ENCODE measurements at places on chromosomes 2 and 18. TPM values are rescaled to one million over a fixed set of nuclear protein-coding genes. Genes with fewer than 3 reads are reported as not detected.

Gene FARSB
- total RNA-seq: 27.2 TPM

Gene MYO5B
- total RNA-seq: 1.4 TPM

Gene PRKAG3
- not detected for total RNA-seq

Gene SMAD4
- 79.3 TPM for total RNA-seq

Gene TPO
- not detected for total RNA-seq

Gene TSPYL6
- not detected for total RNA-seq

Gene BMP10
- total RNA-seq: not detected

DNA sequence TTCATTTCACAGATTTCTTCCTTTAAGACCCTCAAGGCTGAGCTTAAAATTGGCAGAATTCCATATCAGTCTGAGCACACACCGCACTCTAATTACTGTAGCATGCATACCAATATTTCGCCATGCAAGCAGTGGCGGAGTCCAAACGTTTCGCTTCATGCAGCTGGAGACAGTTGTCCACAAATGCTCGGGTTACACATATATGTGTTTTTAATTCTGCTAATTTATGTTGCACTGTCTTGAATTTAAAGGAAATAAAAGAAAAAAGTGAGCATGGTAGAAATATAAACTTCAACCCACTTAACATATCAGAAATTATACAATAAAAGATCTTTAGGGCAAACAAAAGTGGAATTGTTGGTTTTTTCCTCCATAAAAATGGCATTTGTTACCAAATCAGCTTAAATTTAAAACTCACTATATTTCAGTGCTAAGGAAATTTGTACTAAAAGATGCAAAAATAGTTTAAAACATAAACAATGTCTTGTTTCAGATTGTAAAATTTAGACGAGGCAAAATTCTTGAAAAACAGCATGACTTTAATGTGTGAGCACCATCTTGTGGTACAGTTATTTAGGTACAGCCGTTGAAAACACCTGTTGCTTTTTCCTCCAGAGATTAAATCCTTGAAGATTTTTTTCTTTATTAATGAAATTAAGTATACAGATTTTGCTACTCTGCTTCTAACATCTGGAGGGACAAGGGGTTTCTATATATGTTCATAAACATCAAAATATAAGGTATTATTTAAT, 24.1 kb upstream of the KANSL1L start:
- DNase-seq: peak; percentile 65

- no peak for DNase-seq
Observed at GRCh38 chr2:146221826-146222225, 1623.0 kb upstream of the ACVR2A start.

DNA sequence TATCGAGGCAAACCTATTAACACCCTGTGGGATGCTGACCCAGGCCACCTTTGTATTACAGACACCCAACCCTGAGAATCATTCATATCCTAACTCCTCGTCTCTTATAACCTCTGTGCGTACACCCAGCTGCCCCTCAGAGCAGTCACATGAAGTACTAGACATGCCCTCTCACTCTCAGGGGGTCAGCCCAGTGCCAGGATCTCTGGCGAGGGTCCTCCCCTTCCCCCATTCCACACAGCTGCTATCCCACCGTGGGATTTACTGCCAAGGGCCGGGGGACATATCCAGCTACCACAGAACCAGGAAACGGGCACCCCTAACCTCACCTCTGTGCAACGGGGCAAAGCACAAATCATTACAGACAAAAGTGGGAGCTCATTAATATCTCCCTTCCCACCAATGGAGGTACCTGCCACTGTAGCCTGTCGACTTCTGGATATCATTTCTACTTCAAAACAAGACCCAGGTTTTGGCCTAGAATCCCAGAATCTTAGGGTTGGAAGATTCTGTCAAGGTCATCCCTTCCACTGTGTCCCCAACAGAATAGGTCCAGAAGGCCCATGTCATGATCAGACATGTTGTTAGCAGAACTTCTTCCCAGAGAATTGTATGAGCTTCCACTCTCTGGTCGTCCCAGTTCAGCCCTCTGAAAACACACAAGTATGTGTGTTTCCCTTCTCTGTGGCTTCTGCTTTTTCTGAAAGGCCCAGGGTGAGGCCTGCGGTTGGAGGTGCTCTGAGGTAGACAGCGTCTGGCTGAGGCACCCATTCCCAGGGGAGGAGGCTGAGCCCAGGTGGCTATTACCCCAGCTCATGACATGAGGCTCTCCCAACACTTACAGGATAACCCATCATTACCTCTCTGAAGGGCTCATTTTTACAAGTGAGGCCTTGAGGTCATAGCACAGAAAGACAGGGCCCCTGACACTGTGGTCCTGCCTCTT, 1.7 kb downstream of the TMBIM1 start:
- DNase-seq: no peak

GRCh38 chr2:101823859-101824258, 126.4 kb downstream of the MAP4K4 start:
- no peak for DNase-seq

DNA sequence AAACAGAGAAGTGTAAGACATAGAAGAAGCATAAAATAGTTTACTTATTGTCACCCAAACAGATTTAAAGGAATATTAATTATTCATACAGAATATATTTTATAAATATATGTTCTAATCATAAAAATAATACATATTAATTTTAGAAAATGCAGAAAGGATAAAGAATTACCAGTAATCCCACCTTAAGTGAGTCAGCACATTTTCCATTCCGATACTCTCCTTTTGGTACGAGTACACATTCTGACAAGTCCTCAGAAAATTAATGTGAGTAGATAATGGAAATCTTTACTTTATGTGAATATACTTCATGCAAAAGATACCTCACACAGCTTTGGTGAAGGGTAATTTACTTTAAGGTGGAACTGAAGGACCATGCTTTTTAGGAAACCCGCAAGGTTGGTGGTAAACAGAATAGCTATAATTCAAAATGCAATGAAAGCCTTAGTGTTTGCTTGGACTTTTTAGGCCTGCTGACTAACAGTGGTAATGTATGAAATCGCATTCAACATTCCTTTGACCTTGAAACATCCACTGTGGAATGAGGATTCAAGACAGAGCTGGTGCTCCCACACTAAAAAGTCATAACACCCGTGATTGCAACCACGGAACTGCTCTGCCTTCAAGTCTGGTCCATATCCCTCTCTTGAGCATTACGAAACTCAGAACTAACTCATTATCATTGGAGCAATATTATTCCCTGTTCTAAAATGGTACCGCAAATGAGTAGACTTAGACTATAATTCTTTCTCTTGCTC, 28.1 kb upstream of the HTR2B start:
- DNase-seq: no peak

DNA sequence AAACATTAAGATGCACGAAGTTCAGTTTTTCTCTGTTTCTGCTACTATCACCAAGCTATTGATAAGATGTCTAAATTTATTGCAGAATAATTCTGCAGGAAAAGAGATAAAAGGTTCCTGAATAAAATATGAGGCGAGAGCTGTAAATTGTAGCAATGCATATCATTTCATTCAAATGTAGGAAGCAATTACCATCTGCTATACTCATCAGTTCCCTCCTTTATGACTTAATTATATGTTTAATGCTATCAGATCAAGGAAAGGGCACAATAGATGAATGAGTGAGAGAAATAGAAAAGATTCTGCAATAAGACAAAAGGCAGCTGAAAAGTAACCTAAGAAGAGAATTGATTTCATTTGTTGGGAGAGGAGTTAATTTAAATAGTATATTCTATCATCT, 108.2 kb upstream of the GALNT5 start:
- no peak for DNase-seq

DNA sequence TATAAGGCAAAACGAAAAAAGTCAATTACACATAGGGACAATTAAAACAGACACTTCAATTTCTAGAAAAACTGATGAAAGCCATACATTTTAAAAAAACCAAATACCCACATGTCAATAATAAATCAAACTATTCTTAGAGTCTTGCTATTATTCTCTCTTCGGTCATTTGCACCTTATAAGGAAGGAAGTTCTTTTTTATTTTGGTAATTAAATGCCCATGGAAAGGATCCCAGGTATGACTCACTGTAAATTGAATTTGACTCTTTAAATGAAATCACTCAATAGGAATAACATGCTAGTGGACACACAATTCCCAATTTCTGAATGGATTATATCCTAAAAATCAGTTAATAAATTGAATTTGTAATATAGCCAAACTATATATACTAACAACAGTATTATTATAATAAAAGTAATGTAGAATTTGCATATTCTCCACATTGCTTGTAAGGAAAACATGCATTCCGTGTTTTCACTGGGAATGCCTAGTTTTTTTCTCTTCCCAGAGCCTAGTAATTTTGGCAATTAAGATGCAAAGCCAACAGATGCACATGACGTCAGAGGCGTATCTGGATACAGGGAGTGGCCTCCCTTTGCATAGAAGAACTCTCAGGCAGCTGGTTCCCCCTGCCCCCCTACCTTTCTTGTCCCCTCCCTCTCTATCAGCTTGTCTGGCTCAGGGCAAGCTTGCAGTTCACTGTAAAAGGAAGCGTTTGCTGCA, 153.5 kb upstream of the PGAP1 start:
- peak; percentile 87 for DNase-seq

DNA sequence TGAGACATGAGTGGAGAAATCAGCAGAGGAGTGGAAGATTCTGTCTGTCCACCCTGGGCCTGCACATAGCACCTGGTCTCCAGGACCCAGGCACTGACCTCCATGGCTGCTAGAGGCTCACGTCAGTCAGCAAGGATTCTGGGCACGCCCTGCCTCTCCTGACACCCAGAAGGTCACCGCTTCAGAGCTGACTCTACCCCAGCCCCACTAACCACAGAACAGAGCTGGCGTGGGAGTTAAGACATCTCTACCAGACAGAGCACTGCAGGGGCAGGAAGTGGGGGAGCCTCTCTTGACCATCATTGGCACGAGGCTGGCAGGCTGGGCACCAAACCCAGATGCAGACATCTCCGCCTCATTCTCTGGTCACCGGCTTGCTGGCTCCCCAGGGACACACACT, 3.0 kb downstream of the ADCY3 start:
- DNase-seq: no peak

GRCh38 chr2:142678164-142678563, 199.3 kb upstream of the KYNU start:
- DNase-seq: no peak

GRCh38 chr2:217851191-217852020, 151.4 kb downstream of the TNS1 start:
- peak; percentile 18 for DNase-seq

GRCh38 chr2:55883357-55883756, 40.2 kb downstream of the EFEMP1 start:
- DNase-seq: peak; percentile 49

DNA sequence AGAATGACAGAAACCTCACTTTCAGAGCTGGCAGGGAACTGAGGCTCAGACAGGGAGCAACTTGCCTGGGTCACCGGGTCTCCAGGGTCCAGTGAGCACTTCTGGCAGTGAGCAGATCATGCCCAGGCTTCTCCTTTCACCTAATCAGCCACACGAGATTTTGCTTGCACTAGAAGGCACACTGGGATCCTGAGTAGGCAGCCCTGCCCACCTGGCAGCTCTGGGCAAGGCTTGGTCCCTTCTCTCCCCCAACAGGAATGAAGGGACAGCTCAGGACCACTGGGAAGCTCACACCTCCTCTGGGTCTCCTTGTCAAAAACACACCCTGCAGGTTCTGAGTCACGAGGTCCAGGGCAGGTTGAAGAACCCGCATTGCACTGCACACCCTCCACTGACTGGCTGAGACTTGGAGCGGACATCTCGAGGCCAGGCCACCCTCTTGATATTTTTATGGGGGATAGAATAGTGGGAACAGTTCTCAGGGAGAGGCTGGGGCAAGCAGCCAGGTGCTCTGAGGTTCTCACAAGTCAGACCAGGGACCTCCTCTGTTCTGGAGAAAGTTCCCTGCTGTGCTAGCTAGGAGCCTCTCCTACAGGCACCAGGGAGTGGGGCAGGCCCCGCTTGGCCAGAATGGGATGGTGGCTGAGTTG, 5.7 kb downstream of the MAL start:
- no peak for DNase-seq

GRCh38 chr2:33335516-33335915, 140.9 kb upstream of the RASGRP3 start:
- DNase-seq: no peak

- no peak for DNase-seq
Observed at GRCh38 chr2:162473986-162474385, 130.1 kb downstream of the GCA start.

DNA sequence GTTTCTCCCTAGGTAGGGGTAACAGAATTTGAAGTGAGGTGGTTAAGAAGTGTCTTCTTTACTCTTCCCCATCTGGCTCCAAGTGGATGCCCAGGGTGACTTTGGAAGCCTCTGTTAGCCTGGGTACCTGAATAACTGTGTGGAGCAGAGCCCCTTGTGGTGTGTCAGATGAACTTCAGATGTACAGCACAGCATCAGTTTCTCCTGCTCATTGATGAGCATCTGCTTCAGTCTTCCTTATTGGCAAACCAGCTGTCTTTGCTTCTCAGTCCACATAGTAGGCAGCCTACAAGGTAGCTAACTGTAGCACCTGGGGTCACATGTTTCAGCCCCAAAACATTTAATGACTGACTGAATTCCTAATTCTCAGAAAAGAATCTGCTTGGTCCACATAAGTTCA, 56.2 kb upstream of the ATP8B1 start:
- DNase-seq: peak; percentile 35

DNA sequence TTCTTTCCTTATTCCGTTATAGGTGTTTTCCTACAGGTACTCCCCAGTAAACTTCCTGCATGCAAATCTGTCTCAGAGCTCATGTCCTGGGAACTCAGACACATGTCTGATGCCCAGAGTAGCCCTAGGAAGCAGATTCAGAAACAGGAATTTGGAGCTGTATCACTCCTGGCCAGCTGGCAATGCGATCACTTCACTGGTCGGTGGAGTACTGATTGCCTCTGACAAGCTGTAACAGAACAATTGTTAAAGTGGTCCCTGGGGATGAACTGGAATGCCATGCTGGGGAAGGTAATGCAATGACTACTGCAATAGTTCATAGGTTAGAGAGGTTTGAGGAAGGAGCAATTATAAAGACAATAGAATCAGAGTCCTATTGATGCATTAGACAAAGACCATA, 131.6 kb upstream of the DOCK10 start:
- no peak for DNase-seq

DNA sequence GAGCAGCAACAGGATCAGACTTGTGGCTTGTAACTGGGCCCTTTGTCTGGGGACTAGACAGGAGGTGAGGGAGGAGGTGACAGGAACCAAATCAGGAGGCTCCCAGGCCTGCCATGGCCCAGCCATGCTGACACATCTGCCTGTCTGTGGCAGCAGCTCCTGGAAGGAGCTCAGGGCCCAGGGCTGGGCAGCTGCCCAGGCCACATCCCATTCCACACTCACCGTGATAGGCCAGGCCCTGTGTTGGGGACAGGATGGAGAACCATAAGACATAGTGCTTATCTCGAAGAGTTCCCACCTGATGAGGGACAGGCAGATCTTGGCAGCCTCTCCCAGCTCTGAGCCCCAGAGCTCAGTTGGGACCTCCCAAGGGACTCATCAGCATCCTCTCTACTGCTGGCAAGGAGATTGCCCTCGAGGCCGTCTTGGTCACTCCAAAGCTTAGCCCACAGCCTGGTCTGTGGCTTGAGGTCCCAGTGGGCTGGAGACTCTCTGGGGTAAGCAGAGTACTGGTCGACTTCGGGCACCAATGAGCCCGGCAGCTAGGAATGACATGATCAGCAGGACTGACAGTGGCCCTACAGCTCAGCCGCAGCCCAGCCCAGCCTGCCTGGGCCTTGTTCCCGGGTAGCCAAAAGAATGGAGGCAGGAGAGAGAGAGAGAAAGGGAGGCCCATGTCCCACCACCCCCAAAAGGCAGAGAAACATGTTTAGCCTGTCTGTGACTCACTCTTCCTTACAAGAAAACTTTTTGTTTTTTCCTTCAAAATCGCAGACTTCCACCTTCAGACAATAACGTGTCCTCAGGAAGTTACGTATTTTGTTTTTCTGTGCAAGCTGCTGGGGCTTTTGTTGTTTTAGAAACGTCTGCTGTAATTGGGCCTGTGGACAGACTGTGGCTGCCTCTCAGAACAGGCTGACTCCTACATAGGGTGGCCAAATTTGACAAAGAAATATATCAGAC, 82.1 kb downstream of the HS1BP3 start:
- DNase-seq: peak; percentile 98
